Stimulated activated CD4-positive, alpha-beta T cell treated with anti-CD3 and anti-CD28 coated beads, Interleukin-4, amount 100 ng/mL, for 1 hour (primary cell): ENCODE measurements at places on chromosomes 11 and 22.

- DNase-seq, result no peak
Measured at GRCh38 chr11:35464308-35464707, 45.0 kb upstream of the SLC1A2 start.

GRCh38 chr11:122659676-122660554 lies 4.4 kb downstream of the UBASH3B start:
- no peak for DNase-seq

DNA sequence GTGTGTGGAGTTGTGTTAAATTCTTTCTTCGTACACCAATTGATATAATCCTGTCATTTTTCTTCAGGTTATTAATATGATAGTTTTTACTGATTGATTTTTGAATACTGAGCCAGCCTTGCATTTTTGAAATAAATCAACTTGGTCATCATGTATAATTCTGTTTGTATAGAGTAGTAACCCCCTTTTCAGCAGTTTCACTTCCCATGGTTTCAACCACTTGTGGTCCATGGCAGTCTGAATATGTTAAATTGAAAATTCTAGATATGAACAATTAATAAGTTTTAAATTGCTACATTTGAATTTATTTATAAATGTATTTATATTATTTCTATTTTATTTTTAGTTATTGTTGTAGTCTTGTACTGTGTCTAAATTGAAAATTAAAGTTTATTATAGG lies 32.6 kb downstream of the MS4A6A start:
- no peak for DNase-seq

- DNase-seq, result no peak
Measured at GRCh38 chr22:47384977-47385376, 622.5 kb downstream of the TBC1D22A start.
